Osteoblast (primary cell): ENCODE measurements at places on chromosomes 4 and X. TPM values are rescaled to one million over a fixed set of nuclear protein-coding genes. Genes with fewer than 3 reads are reported as not detected.
A peak's percentile ranks its signal among the peaks of the same experiment; 100 is the strongest.

GRCh38 chr4:101153653-101154052 is 193.7 kb downstream of the PPP3CA start:
- no peak for DNase-seq

DNA sequence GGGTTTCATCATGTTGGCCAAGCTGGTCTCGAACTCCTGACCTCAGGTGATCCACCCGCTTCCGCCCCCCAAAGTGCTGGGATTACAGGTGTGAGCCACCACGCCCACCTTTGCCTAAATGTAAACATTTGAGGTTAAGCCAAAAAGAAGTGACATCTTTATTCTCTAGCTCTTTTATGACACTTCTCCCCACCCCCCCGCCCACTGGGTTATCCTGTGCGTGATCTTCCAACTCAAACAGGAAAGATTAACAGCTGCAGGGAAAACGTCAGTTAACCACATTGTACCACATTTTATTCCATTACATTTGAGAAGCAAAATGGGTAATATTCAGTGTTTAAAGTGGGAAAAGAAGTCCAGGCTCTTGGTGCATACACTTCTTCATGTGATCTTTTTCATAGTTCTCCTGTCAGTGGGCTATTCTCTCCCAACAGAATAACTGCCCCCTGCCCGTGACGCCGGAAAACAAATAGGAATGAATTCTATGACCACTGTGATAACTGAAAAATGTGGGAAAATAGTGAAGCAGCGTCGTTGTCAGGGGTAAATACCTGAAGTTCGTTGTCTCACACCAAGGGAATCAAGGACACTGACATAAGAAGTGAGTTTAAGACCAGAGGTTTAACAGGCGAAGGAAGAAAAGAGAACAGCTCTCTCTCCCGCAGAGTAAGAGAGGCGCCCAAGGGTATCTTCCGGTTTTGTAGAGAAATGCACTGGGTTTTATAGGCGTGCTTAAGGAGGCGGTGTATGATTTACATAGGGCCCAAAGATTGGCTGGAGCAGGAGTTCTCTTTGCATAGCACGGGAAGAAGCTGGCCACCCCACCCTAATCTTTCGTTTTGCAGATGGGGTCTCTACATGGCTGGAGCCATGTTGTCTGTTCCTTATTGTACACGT is 9.7 kb upstream of the SRD5A3 start:
- no peak for DNase-seq

DNA sequence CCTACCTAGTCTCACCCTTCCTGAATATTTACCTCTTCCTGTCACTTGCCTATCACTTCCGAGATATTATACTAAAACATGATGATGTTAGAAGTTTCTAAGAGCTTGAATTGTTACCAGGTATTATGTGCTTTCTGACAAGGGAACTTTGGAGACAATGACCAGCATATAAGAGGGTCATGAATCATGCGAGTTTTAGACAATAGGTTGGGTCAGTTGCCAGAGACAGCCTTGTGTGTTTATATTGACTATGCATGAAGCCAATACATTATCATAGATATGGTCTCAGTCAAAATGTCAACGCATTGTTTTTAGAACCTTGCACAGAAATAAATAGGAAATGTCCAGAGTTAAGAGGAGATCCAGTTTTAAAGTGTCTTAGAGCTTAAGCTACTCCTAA is 116.8 kb downstream of the KLHL4 start:
- no peak for DNase-seq

ARAF gene
- total RNA-seq, result 18.9 and 21.0 TPM in 2 replicates

- DNase-seq, result no peak
Measured at GRCh38 chr4:81629366-81629765, 157.7 kb upstream of the RASGEF1B start.

DNA sequence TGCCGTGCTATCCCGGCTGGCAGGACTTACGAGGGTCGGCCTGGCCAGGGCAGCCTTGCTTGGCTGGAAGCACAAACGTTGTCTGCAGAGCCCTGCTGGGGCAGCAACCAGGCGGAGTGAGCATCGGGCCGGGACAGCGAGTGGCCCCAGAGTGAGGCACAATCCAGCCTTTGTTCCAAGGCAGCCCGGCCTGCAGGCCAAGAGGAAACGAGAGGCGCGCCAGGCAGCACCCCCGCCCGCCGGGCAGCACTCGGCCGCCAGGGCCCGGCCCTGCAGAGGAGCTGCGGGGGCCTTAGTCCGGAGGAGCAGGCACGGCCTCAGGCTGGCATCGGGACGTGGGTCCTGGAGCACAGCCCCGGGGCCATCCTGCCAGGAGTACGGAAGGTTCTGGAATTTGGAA is 24.1 kb downstream of the FGFRL1 start:
- DNase-seq, result no peak

COQ2 gene
- 14.1 and 17.1 TPM in 2 replicates for total RNA-seq

CXCL13 gene
- not detected in 2 replicates for total RNA-seq

NBDY gene
- total RNA-seq, result 6.5 and 9.0 TPM in 2 replicates

DNA sequence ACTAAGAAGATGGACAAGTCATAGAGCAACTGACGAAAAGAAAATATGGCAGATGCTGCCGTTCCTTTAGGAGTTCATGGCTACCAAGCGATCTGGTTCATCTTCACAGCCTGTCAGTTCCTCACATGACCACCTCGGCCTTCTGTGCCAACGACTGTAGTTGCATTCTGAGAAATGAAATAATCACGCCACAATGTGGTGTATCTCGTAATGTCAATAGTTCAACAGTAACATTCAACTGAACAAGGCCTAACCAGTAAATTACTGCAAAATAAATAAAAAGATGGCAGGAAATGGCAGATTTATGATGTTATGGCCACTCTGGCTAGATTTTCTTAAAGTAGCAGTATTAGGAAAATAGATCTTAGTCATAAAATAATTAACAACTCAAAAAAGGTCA is 4.4 kb downstream of the GPRIN3 start:
- peak; percentile 47 for DNase-seq

KIT gene
- 0.29 and 0.36 TPM in 2 replicates for total RNA-seq

- no peak for DNase-seq
Measured at GRCh38 chrX:31279359-31279758, 207.5 kb upstream of the FTHL17 start.

ASMT gene
- total RNA-seq, result 0.36 TPM in 1 of 2 replicates, not detected in the other

GRCh38 chr4:8284391-8284790 is 14.8 kb downstream of the HTRA3 start:
- peak; percentile 58 for DNase-seq

- DNase-seq, result no peak
Measured at GRCh38 chr4:156594624-156595023, 377.0 kb downstream of the PDGFC start.

DNA sequence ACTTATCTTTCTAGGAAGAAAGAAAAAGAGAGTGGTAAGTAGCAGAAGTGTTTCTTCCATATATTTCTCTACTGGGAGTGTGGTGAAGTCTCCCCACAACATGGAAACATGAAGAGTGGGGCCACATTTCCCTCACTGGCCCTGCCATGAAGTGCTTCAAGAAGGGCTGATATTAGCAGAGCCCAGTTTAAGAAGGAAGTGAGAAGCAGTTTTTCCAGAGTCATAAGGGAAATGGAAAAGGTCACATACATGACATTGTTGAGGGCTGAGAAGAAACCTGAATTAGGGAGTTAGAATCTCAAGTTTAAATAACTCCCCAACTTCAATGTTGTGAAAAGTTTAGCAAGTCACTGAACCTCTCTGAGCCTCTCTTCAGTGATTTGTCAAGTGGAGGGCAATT is 171.9 kb upstream of the RBPJ start:
- DNase-seq, result no peak

FMR1NB gene
- total RNA-seq, result not detected in 2 replicates

DNA sequence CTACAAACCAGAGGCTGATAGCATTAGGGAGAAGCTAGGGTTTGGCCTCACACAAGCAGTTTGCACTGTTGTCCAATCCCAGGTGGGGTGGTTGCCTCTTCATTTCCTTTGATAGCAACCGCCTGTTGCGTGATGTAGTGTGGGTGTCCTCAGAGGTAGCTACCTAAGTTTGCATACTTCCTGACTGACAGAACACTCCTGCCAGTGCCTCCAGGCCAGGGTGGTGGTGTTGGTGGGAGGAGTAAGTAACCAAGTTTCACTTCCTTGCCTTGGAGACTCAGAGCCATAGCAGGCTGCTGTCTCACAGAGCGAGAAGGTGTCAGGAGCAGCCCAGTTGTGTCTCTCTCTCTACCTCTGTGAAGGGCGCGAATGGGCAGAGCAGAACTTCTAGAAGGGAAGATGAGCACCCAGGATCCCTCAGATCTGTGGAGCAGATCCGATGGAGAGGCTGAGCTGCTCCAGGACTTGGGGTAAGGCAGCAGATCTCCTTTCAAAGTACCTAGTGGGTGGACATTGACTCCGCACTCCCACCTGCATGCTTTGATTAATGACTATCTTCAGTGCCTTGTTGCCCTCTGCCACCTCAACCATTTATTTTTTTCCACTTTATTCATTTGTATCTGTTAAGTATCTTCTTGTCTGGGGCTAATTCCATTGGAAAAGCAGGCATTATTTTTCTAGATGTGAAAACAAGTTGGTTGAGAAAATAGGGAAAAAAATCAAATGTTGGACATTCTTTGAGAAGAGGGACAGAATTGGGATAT is at the start of gene DAPP1:
Gene DAPP1, plus strand, starts transcription at position 283 of the 764 bp plus-strand sequence. Its CDS starts 87 bp downstream, at position 370.
- DNase-seq, result peak; percentile 45

TSPAN6 gene
- total RNA-seq, result 37.3 and 38.0 TPM in 2 replicates

OPN1LW gene
- not detected in 2 replicates for total RNA-seq

DNA sequence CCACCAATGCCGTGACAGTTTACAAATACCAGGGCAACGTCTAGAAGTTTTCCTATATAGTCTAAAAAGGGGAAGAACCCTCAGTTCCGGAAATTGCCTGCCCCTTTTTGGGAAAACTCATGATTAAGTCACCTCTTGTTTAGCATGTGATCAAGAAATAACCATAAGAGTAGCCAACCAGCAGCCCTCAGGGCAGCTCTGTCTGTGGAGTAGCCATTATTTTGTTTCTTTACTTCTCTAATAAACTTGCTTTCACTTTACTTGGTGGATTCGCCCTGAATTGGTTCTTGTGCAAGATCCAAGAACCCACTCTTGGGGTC is 20.0 kb upstream of the HOPX start:
- DNase-seq, result no peak

RBMXL3 gene
- total RNA-seq, result not detected in 2 replicates

DNA sequence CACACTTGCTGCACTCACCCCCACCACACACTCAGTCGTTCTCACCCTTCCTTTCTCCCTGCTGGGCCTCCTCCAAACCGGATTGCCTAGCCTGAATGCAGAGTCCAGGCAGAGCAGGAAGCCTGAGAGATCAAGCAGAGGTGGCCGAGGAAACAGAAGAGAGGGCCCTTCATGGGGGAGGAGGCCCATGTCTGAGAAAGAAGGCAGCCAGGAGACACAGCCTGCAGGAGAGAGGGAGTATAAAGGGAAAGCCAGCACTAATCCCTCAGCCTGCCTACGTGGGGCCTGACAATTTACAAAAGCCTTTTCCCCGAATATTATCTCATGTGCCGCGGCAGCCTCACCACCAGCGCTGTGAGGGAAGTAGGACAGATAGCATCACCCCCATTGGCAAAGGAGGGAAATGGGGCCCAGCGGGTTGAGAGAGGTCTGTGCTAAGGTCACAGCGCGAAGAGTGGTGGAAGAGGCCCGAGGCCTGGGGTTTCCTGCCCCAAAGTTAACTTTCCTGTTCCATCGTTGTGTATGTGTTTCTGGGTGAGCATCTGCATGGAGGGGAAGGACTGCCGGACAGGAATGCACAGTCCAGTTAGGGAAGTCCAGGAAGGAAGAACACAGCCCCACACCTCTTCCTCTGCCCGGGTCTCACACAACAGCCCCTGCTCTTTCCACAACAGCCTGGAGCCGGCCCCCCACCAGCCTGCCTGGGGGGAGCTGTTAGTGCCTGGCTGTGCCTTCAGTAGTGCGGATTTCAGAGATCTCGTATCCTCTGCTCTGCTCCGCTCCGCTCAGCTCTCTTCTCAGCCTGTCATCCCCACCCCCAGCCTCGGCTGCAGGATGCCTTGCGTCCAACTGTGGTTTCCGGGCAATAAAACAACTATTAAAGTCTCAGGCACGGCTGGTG is 50.9 kb upstream of the BCOR start:
- peak; percentile 89 for DNase-seq

CTAG1A gene
- total RNA-seq, result not detected in 2 replicates

DNA sequence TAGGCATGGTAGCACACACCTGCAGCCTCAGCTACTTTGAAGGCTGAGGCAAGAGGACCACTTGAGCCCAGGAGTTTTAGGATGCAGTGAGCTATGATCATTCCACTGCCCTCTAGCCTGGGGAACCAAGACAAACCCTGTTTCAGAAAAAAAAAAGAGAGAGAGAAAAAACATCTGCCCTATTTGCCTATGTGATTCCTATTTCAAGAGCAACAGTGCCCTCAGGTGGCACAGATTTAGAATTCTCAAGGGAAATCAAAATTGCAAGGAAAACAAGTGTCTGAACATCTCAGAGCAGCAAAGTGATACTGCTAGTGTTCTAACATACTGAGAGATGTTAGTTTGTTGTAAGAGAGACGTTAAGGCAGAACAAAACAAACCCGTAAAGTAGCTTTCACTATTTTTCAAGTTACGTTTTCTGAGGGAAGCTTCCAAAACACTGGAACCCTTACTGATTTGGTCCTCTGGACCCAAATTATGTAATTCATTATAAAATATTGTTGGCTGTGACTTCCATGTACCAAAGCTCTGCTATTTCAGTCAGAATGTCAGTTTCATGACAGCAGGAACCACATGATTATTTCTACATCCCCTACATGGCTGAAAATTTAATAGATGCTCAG is 7.9 kb downstream of the BDH2 start:
- DNase-seq, result no peak

GRCh38 chrX:49876750-49877149 is 2.5 kb upstream of the USP27X start:
- DNase-seq, result peak; percentile 91

MFAP3L gene
- 7.6 and 8.0 TPM in 2 replicates for total RNA-seq

- no peak for DNase-seq
Measured at GRCh38 chr4:120683897-120684540, 238.5 kb downstream of the PRDM5 start.

LDB2 gene
- 18.8 and 21.8 TPM in 2 replicates for total RNA-seq

FAM47A gene
- total RNA-seq, result not detected in 2 replicates

- no peak for DNase-seq
Measured at GRCh38 chrX:30653415-30654131, at the start of gene GK. TSS of gene GK (plus strand) at chrX:30653423. CDS start at chrX:30653538, 115 bp downstream.

PPP1R2C gene
- total RNA-seq, result not detected in 2 replicates

ASB12 gene
- total RNA-seq, result 0.29 TPM in 1 of 2 replicates, not detected in the other

CAPN6 gene
- not detected in 2 replicates for total RNA-seq

XAGE1A gene
- not detected in 2 replicates for total RNA-seq

DNA sequence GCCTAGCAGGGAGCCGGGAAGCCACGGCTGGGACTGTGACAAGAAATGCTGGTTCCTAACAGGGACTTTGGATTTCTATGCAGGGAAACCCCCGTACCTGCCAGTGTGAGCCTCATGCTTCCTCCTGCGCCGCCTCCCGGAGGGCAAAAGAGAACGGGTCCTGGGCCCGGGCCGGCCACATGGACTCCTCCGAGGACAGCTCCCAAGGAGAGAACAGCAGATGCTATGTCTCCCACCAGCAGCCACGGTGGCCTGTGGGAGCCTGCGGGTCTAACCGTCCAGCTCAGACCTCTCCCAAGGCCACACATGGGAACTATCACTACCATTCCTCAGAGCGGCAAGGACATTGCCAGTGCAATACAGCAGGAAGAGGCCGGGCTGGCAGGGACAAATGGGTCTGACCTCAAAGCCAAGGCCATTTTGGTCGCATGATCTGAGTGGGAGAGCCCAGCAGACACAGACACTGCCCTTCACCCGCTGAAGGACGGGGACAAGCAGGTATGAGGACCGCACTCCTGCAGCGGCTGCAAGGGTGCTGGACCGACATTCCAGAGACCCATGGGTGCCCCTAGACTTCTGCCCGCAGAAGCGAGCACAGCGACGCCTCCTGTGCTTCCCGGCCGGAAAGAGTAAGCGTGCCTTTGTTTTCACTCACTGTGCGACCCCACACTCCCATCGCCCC is 4.5 kb upstream of the C4orf50 start:
- DNase-seq, result no peak
